ENCODE measurements at places on chromosomes 5 and 9.
A peak's percentile ranks its signal among the peaks of the same experiment; 100 is the strongest.

DNA sequence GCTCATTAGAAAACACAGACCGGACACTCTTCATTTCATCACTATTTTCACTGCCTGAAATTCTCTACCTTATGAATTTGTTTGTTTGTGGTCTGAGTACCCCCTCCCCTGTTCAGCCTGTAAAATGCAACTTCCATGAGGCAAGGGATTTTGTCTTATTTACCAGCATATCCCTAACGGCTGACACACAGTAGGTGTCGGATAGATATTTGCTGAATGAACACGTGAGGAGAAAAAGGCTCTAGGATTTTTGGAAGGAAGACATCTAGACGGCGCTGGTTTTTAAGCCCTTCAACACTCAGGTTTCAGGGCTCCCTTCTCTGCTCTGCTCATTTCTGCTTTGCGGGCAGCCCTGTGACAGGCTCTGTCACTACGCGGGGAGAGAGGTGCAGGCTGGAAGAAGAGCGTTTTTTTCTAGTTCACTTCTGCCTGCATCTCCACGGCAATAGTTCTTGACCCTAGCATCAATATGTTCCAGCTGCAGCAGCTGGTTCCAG is 41.0 kb downstream of the KCNMB1 start:
- H3K27me3 ChIP-seq: peaks cover 54% of the 10 kb centered on the region
- DNase-seq: no peak
- no peaks in the 10 kb centered on the region for H3K36me3 ChIP-seq
- no peak overlapping the region for H3K4me3 ChIP-seq

DNA sequence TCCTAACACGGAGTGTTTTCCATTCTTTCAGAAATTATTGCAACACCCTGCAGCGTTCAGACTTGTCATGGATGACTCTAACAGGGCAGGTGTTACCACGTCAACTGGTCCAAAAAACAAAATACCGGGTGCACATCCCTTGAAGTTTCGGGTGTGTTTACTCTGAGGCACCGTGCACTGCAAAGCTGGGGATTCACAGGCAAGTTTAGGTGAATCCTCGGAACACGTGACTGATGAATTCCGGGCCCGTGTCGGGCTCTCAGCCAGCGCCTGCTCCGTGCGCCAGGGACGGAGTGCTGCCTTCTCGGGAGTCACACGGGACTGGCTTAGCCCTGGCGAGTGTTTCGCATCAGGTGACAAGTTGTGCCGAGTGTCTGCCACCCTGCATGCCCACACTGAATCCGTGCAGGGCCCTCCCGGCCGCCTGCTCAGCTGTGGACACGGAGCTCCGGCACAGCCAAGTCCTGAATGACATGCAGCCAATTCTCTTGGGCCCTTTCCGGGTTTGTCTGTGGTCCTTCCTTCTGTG is 66.0 kb upstream of the IRX4 start:
- H3K4me3 ChIP-seq: no peak overlapping the region
- H3K36me3 ChIP-seq: no peaks in the 10 kb centered on the region
- no peaks in the 10 kb centered on the region for H3K4me1 ChIP-seq

DNA sequence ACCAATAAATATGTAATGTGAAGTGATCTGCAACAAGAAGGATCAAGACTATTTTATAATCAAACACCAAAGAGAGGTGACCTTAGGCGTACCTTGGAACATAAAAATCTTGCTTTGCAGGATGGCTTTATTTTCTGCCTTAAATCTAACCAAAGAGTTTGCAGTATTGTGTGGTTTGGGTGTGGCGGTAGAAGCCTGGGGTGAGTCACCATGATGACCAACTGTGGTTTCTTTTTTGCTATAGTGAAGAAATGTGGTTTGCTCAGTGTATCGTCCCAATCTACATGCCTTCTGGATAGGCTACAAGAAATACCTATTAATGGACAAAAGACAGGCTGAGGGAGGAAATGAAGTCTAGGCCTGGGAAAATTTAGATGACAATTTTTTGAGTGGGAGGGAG is 5.1 kb upstream of the CAST start:
- H3K4me3 ChIP-seq: peak overlapping the region; percentile 33
- no peaks in the 10 kb centered on the region for H3K36me3 ChIP-seq
- H3K4me1 ChIP-seq: peaks cover 47% of the 10 kb centered on the region
- peaks cover 48% of the 10 kb centered on the region for H3K27me3 ChIP-seq

- no peak for DNase-seq
- H3K27me3 ChIP-seq: peaks cover 12% of the 10 kb centered on the region
- H3K4me1 ChIP-seq: no peaks in the 10 kb centered on the region
- no peaks in the 10 kb centered on the region for H3K36me3 ChIP-seq
- no peak overlapping the region for H3K27ac ChIP-seq
- H3K4me3 ChIP-seq: no peak overlapping the region
These were observed 39.8 kb upstream of the KCNMB1 start for GRCh38 chr5:170429014-170429413.

GRCh38 chr5:16691731-16692130 is 74.9 kb upstream of the RETREG1 start:
- H3K27me3 ChIP-seq: no peaks in the 10 kb centered on the region
- H3K4me1 ChIP-seq: no peaks in the 10 kb centered on the region
- H3K27ac ChIP-seq: no peak overlapping the region
- no peaks in the 10 kb centered on the region for H3K36me3 ChIP-seq
- DNase-seq: no peak

GRCh38 chr5:100746730-100747129 is 156.4 kb downstream of the ST8SIA4 start:
- no peak overlapping the region for H3K27ac ChIP-seq
- peak overlapping the region; percentile 40 for H3K4me3 ChIP-seq
- H3K4me1 ChIP-seq: peaks cover 6% of the 10 kb centered on the region
- DNase-seq: no peak
- peaks cover 7% of the 10 kb centered on the region for H3K27me3 ChIP-seq
- H3K36me3 ChIP-seq: no peaks in the 10 kb centered on the region

- H3K27me3 ChIP-seq: no peaks in the 10 kb centered on the region
- H3K27ac ChIP-seq: no peak overlapping the region
- H3K36me3 ChIP-seq: no peaks in the 10 kb centered on the region
- H3K4me1 ChIP-seq: no peaks in the 10 kb centered on the region
These were observed 354.3 kb upstream of the CTNND2 start for GRCh38 chr5:12258549-12258948.

- H3K27ac ChIP-seq: peak overlapping the region; percentile 21
- no peaks in the 10 kb centered on the region for H3K27me3 ChIP-seq
- no peak for DNase-seq
- peaks cover 48% of the 10 kb centered on the region for H3K36me3 ChIP-seq
These were observed 3.4 kb downstream of the ERAP2 start for GRCh38 chr5:96879665-96880064.

DNA sequence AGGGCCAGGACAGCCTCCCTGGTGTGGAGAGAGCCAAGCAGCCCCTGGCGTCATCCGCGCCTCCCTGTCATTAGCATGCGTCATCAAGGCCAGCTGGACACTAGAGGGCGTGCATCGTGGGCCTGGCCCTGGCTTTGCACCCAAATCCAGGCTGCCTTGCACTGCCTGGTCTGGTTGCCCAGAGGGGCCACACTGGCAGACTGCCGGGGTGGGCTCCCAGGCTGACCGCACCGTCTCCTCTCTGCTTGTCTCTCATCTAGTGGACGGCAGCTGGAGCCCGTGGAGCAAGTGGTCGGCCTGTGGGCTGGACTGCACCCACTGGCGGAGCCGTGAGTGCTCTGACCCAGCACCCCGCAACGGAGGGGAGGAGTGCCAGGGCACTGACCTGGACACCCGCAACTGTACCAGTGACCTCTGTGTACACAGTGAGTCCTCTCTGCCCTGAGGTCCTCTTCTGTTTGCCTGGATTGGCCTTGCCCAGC is 29.0 kb downstream of the HK3 start:
- no peaks in the 10 kb centered on the region for H3K4me1 ChIP-seq
- no peak overlapping the region for H3K4me3 ChIP-seq
- H3K27ac ChIP-seq: peak overlapping the region; percentile 45
- peaks cover 16% of the 10 kb centered on the region for H3K27me3 ChIP-seq
- no peak for DNase-seq
